ENCODE measurements at places on chromosomes 2 and 18.

GRCh38 chr18:62102221-62102620, 84.6 kb downstream of the PIGN start:
- no peak for DNase-seq

GRCh38 chr2:101500180-101500579, 25.3 kb upstream of the RFX8 start:
- DNase-seq, result no peak

- DNase-seq, result no peak
Measured at GRCh38 chr2:212337036-212337435, 201.6 kb downstream of the ERBB4 start.

- DNase-seq, result no peak
Measured at GRCh38 chr2:3603536-3604206, 8.8 kb downstream of the COLEC11 start.

DNA sequence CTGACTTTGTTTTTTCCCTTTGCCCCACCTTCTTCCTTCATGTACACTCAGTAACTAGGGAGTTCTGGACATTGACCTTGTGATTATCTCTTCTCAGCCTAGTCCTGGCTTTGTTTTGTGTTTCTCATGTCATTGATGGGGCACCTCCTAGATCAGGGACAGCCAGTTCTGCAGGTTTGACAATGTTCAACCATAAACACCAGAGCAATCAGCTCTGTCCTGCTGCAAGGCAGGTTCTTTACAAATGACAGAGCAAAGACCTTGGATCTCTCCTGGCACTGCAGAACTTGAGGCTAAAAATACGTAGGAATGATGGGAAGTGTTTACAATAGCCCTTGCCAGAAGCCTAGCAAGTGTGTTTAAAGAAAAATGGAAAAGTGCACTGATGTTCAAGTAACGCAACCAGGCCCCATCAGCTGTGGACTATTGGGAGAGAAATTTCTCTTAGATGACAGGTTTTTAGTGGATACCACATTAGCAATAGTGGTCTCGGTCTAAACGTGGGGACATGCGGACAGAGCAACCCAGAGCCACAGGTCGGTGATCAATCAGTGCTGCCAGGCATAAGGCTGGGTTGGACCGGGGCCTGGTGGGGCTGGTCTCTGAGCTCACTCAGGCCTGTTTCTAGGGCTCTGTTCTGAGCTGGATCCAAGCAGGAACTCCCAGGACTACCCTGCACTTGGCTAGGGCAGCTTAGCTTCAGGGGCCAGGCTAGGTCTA, 76.8 kb downstream of the SOWAHC start:
- no peak for DNase-seq

GRCh38 chr18:66752733-66753132, 148.8 kb upstream of the CDH19 start:
- DNase-seq, result no peak

GRCh38 chr2:25620077-25620476, 53.3 kb downstream of the DTNB start:
- no peak for DNase-seq

- DNase-seq, result no peak
Measured at GRCh38 chr2:60661073-60661738, 94.9 kb upstream of the PAPOLG start.

DNA sequence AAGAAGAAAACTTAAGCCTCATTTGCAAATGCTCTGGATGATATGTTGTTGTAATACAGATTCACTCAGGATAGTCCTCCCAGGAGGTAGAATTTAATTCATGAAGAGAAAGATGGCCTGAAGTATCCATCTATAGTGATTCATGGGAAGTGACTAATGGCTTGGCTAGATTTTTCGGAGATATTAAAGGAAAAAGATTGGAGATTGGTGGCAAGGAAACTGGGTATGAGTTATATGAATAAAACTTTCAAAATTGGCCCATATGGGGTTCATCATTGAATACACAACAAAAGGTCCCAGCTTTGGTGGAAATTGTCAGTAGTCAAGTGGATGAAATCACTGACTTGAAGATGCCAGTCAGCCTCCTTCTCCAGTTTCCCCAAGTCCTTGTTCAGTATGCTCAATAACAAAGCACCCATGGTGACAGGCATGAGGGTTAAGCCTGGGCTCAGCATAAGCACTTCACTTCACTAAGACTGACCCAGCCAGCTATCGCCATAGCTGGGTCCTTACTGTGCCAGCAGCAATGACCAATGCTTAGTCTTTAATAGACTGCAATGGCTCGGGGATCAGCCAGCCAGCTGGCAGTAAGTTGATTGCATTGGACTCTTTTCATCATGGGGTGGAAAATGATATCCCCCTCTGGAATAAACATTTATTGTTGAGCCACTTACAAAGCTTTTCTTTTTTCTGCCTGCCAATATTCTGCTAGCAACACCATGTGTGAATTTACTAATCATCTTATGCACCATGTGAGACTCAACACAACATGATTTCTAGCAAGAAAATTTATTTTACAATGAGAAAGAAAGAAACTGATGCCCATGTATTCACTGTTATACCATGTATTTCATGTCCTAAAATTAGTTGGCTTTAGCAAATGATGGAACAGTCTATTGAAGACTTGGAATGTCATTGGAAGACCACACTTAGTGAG, 176.6 kb upstream of the TACR1 start:
- DNase-seq, result no peak

- DNase-seq, result no peak
Measured at GRCh38 chr2:146004462-146004861, 1484.5 kb upstream of the ZEB2 start.

GRCh38 chr2:11228692-11229091, 73.4 kb downstream of the SLC66A3 start:
- DNase-seq, result no peak

DNA sequence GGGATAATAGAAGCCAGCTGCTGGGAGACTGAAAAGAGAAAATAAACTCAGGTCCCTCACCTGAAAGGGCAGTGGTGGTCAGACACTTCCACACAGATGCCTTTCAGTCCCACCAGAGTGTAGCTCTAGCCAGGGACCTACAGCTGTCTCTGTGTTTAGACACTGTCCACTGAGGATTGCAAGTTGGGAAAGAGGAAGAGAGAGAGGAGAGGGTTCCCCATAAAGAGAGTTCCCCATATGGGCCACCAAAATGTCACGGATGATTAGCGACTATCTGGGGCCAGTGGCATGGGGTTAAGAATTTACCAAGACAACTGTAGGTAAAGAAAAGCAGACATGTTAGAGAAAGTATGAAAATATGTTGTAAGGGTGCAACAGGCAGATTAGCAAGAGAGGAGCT, 36.7 kb upstream of the SKA1 start:
- no peak for DNase-seq

GRCh38 chr2:12317814-12318426, 398.8 kb upstream of the TRIB2 start:
- no peak for DNase-seq

DNA sequence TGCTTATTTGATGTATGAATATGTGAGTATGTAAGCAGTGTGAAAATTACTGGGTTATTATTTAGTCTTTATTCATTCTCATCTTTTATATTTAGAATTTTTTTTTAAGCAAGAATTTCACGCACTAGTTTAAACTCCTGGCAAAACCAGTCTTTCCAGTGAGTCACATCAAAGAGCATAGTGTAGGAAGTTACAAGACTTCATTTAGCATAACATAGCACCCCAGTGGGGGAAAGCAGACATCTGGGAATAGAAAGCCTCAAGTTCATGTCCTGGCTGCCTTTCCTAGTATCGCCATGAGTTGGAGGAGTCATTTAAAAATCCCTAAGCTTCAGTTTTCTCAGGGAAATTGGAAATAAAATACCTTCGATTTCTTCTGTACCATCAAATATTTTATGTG, 408.3 kb downstream of the NUP35 start:
- no peak for DNase-seq

DNA sequence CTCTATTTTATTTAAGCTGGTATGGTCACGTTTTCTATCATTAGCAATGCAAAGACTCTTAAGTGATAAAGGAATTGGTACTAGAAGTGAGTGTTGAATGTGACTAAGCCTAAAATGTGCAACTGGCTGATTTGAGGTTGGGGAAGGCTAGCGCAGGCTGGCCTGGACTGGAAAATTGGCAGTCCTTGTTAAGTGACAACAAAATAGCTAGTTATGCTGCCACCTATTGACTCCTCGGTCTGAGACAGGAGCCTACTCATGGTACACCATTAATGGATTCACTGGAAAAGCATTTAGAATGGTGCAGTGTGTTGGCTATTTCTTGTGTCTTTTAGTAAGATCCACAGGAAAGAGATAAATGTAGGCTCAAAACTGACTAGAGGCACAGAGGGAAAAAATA, 5.7 kb upstream of the WIPF1 start:
- DNase-seq, result no peak

DNA sequence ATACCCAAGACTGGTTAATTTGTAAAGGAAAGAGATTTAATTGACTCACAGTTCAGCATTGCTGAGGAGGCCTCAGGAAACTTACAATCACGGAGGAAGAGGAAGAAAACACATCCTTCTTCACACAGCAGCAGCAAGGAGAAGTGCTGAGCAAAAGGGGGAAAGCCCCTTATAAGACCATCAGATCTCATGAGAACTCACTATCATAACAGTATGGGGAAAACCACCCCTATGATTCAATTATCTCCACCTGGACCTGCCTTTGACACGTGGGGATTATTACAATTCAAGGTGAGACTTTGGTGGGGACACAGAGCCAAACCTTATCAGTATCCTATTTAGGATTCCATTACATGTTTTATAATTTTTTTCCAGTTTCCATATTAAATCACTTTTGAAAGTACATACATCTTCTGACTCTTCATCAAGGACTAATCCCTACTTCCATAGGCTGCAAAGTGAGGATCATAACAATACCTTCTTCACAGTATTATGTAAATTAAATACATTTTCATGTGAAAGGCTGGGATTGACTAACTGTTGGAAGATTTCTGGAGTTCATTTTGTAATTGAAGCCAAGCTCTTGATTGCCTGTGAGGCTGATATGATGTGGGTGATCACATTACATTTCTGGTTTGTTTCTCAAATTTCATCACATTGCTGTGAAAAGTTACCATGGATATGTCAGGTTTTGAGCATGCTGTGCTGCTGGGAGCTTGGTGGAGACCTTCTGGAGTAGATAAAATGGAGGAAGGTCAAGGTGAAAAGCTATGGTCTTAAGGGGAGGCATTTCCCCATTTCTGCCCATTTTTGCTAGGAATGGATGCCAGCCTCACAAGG, 31.7 kb upstream of the CERS6 start:
- peak; percentile 8 for DNase-seq

- no peak for DNase-seq
Measured at GRCh38 chr2:134665727-134666506, 52.9 kb downstream of the TMEM163 start.

- DNase-seq, result no peak
Measured at GRCh38 chr2:70984576-70985282, 6.3 kb downstream of the ANKRD53 start.

DNA sequence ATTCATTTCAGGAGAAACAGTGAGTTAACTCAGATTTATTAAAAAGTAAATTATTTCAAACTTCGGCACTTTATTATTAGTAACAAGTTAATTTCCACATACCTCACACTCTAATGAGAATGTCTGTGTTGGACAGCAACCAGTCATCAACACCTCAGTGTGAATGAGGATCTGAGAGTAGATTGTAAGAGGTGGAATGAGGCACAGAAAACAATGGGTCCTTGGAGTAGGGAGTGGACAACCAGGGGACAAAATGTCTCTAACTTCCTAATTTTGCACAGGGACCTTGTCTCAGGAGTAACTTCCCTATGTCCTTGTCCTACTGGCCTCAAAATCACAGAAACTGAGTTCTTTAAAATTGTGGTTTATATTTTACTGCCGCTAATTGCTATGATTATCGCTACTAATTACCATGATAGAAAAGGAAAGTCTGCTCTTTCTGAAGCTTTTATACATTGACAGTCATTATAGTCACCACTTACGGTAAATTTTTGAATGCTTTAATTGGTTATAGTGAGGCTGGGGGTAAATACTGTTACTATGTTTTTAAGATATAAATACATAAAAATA, 82.2 kb upstream of the LRPPRC start:
- no peak for DNase-seq

GRCh38 chr2:222774941-222775340, 85.9 kb upstream of the ACSL3 start:
- no peak for DNase-seq

DNA sequence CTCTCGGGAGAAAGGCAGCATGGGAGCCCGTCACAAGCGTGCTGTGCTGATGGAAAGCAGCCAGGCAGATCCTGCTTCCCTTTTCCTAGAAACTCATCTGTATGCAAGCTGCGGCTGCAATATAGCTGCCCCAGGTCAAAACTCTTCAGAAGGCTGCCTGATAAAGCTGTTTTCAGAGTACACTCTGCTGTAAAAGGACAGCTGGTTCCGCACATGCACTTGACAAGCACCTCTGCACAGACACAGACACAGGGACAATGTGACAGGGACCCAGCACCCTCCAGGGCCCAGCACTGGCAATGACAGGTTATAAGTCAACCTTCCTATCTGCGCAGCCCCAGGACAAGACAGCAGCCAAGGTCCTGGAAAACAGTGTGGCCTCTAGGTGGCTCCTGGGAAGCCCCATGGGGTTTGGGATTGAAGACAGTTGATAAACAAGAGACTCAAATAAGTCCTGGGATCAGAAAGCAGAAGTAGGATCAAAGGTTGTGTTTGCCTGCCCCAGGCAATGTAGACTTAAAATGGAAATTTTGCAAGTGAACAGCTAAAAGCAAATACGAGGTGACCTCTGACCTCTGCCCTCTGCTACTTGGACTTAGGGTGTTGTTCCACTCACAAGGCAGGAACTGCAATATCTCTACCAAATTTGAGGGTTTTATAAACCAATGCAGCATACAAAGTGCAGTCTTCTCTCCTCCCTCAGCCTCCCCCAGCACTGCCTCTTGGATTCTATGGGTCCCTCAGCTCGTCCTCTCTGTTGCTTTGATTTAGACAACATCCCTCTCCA, 16.9 kb downstream of the SLC66A2 start:
- no peak for DNase-seq

- no peak for DNase-seq
Measured at GRCh38 chr2:2326068-2327040, 4.7 kb downstream of the MYT1L start.

GRCh38 chr2:20626698-20627513, 24.0 kb downstream of the HS1BP3 start:
- DNase-seq, result no peak

DNA sequence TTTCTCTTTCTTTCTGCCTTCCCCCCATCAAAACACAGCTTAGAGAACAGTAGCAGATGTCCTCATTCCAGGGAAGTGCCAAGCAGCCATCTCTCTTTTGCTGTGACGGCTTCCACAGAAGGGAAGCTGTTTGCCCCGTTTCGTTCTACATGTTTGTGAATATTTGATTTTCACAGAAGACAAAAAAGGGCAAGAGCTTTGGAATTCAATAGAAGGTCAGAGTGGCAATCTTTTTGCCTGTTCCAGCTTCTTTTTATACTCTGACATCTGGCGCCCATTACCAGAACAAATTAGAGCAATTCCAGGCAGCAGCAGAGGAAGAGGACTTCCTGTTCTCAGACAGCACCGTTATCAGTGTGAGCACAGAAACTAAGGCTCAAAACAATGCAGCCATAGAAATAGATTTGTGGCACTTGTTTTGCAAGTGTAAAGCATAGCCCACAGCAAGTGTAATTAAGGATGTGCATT, 79.0 kb upstream of the CDH19 start:
- no peak for DNase-seq
